ENCODE measurements at places on chromosomes 16 and 17.

DNA sequence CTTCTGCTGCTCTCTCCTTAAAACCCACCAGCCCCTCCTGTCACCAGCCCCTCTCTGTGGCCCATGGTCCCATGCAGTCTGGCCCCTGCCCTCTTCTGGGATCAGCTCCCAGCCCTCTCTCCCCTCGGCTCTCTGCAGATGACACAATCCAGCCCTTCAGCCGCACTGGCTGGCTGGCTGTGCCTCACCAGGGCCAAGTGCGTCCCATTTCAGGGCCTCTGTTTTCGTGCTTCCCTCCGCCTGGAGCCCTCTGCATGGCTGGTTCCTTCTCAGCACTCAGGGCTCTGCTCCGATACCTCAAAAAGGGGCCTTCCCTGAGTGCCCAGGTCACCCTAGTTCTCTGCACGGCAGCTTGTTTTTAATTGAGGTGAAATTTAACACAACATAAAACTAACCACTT is 124.3 kb downstream of the SOCS1 start:
- no peak for DNase-seq

DNA sequence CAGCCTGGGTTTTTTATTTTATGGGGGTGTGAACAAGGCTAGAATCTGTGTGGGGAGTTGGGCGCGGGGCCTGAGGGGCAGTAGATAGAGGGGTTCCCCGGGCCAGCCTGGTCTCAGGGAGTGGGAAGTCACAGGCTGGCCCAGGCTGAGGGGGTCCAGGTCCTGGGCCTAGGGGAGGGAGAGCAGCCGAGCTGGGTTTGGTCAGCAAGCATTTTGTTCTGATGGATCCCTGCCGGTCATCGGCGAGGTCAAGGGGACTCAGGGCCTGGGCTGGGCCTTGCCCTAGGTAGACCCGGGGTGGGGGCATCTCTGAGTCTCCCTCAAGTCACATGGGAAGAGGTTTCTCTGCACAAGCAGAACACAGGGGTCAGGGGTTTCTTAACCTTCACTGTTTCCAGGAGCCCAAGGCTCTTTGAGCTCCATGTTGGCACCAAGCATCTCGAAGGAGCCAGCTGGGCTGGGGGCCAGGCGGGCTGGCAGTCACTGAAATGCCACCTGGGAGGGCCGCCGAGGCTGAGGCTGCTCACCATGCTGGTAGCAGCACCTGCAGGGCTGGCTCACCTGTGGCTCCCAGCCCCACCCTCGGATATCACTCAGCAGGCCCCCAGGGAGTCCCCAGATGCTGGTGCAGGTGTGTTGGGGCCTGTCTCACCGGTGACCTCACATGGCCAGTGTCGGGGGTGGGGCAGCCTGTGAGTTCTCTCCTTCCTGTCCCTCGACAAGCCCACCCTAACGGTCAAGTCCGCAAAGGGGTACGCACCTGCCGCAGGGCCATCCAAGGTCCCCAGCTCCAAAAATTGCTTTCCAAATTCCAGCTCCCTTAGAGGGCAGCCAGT is 41.0 kb downstream of the SLC7A5 start:
- no peak for DNase-seq

GRCh38 chr16:74079232-74079586 is 217.4 kb upstream of the PSMD7 start:
- no peak for DNase-seq

DNA sequence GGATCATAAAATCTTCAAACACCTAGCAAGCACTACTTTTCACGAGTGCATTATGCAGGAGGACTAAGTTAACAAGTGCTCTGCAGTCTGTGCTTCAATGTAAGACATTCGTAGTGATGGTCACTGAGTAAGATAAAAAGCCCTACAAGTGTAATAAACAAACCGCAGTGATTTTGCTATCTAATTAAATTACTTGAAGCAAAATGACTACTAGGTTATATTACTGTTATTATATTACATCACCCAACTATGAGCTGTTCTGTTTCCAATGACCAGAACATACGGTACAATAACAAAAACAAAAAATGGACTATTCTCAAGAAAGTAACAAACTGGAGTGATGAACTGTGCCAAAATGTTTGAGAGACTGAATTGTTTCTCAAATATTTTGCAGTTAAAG is 11.2 kb downstream of the KLHL10 start:
- no peak for DNase-seq

DNA sequence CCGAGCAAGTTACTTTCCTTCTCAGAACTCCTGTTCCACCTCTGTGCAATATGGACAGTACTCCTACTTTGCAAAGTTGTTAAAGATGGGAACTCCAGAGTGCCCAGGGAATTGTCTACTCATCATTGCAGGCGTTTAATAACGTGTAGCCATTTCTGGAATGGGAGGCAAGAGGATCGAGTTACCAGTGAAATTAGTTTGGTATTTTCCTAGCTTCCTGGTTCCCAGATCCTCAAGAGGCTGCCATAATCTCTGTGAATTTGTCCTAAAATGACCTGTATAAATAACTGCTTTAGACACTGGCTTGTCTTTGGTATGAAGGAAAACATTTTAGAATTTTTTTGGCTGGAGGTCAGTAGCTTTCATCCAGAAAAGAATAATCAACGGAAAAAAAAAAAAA is 27.7 kb downstream of the WWOX start:
- no peak for DNase-seq

DNA sequence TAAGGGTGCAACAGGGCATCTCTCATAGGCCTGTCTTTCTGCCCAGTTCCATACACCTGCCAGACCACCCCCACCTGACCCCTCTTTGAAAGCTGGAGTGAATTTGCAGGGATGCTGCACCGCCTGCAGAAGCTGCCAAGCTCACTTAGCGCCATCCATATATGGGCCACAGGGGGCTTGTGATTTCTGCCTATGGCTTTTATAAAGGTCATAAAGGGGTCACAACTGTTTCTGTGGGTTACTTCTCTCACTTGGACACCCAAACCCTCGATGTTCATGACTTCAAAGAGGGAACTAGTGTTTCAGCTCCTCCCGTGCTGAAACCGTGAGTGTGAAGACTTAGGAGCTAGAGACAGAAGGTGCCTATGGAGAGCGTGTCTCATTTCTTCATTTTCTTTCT is 23.9 kb upstream of the MEAK7 start:
- DNase-seq: no peak

GRCh38 chr16:19808061-19808641 is 76.5 kb downstream of the GPRC5B start:
- no peak for DNase-seq

GRCh38 chr16:21156767-21157467 is 1.6 kb upstream of the LDAF1 start:
- peak; percentile 10 for DNase-seq

GRCh38 chr16:29912087-29912486 is 11.8 kb downstream of the ASPHD1 start:
- DNase-seq: no peak

- DNase-seq: no peak
Observed at GRCh38 chr16:57903656-57904055, 67.3 kb downstream of the CNGB1 start.

DNA sequence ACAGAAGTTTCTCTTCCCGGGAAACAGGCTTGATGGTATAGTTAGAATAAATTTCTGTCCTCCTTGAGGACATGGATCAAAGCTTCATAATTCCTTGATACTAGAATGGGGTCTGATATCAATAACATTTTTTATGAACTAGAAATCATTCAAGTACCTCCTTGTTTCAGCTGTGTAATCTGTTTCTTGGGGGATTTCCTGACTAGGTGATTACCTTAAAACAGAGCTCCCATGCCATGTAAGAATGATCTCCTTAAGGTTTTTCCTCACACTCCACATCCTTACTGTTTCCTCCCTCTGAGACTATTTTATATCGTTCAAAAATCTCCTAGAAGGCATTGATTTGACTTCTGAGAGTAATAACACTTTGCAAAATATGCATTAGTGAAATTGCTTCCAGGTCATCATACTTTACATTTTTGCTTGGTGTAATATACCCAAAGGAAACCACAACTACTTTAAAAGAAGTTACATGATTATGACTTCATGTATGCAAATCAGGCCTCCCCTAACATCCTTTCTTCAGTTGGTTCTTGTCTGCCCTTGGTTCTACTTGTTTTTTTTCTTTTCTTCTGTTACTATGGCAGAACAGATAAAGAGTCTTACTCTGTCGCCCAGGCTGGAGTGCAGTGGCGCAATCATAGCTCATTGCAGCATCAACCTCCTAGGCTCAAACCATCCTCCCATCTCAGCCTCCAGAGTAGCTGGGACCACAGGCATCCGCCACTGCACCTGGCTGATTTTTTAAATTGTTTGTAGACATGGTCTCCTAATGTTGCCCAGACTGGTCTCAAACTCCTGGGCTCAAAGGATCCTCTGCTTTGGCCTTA is 388.8 kb downstream of the ZFHX3 start:
- DNase-seq: no peak

- DNase-seq: no peak
Observed at GRCh38 chr17:70796757-70797156, 627.4 kb downstream of the KCNJ2 start.

- no peak for DNase-seq
Observed at GRCh38 chr17:751269-752001, 629 bp downstream of the GEMIN4 start.

GRCh38 chr17:73394512-73395450 is 83.0 kb upstream of the CDC42EP4 start:
- peak; percentile 68 for DNase-seq

GRCh38 chr16:27287051-27287811 is 18.7 kb upstream of the NSMCE1 start:
- DNase-seq: no peak

- DNase-seq: no peak
Observed at GRCh38 chr17:46011711-46012505, 12.9 kb downstream of the STH start.

DNA sequence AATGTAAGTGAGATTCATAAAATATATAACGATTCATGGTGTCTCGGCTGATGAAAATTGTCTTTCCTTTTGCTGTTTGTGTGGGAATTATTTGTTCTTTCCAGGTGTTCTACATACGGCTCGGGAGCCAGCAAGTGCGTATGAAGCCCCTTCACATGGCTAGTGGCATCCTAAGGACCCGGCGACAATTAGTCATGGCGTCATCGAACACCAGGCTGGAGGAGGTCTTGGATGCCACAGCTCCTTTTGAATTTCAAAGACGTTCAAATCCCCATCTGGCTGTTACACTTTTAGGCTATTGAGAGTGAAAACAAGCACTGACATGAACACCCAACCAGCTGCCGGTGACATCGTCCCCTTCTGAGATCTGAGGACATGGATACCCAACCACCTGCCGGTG is 397.7 kb upstream of the TNRC6C start:
- DNase-seq: no peak

DNA sequence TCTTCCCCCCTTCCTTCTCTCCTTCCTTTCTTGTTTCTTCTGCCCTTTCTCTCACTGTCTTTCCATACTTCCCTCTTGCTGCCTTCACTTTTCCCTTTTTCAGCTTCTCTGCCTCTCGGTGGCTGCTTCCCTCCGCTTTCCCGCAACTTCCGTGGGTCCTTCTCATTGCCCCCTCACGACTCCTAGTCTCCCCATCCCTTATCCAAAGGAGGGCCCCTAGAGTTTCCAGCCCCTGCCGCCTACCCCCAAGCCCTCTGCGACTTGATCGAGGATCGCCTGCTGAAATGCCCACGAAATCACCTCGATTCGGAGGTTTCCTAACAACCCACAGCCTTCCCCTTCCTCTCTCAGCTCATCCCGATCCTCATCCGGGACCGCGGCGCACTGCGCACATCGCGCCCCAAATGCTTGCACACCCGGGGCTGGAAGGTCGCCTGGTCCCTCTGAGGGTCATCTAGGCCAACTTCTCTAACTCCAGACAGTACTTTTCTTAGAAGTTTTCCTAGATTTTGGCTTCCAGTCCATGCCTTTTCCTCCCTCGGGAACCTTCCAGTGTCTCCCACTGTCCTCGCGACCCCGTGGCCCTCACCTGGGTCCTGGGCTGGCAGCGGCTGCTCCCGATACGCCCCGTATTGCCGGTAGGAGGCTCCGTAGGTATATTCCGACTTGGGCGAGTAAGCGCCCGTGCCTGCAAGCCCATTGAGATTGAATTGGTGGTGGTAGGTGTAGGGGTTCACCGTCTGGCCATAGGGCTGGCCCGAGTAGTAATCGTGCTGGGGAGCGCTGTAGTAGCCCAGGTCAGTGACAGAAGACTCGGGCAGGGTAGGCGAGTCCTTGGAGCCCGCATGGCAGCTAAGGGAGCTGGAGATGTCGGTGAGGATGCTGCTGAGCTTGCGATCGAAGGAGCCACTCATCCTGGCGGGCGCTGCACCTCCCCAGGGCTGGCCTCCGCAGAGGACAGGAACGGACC is 654 bp downstream of the DLX3 start:
- no peak for DNase-seq

DNA sequence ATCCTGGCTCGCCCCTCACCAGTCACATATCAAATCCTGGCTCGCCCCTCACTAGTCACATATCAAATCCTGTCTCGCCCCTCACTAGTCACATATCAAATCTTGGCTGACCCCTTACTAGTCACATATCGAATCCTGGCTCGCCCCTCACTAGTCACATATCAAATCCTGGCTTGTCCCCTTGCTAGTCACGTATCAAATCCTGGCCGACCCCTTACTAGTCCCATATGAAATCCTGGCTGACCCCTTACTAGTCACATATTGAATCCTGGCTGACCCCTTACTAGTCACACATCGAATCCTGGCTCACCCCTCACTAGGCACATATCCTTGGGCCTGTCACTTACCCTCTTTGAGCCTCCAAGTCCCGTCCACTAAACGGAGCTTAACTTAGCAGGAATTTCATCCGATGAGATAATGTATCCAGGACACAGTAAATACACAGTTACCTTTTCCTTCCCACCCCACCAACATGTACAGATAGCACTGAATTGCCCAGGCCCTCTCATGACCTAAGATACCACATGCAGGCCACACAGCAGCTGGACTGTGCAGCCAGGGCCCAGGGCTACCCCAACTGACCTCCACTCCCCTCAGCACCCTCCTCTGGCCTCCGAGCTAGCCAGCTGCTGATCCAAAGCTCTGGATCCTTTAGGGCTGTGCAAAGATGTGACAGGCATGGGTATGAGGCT is 157.8 kb upstream of the RPH3AL start:
- DNase-seq: no peak

GRCh38 chr16:85988723-85989313 is 89.9 kb downstream of the IRF8 start:
- DNase-seq: no peak

DNA sequence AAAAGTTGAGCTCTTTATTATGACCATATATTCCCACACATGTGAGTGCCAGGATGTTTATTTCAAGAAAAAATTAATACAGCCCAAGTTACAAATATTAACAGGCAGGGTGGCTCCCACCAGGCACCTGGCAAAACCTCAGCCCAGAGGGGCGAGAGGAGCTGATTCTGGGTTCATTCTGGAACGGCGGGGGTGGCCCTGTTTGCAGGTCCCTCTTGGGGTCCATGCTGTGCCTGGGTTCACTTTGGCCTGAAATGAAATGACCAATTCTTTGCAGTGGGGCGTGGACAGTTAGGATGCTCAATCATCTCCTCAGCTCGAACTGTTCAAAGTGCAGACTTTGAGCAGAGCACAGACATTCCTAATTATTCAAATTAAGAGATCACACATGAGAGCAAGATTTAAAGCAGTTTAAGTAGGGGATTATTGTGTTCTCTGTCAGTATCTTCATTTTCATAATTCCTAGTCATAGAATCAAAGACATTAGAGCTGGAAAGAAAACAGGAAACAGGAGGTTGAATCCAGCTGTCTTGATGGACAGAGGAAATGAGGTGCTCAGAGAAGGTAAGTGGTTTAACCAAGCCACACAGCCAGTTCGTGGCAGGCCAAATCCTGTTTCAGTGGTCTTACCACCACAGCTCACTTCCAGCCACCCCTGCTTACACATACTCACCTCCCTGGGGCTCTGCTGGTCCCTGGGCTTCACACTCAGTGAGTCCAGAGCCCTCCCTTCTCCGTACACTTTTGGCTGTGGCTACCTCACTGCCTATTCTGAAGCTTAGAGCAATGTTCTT is 363.9 kb upstream of the TNRC6C start:
- DNase-seq: no peak

GRCh38 chr17:72890711-72891110 is 201.8 kb downstream of the SLC39A11 start:
- DNase-seq: no peak

Measured in NCI-H1417 treated with DMSO at 0.1 percent for 48 hours (cell line).